ENCODE measurements at places on chromosomes 6 and 20. TPM values are rescaled to one million over a fixed set of nuclear protein-coding genes. Genes with fewer than 3 reads are reported as not detected.

Gene APOM
- 10.4 TPM for total RNA-seq

Gene CDH4
- total RNA-seq, result not detected

Gene SLC44A4
- total RNA-seq, result 92.0 TPM

Gene HAO1
- total RNA-seq, result 0.72 TPM

Gene GPR6
- not detected for total RNA-seq

Gene PLCB1
- total RNA-seq, result 20.5 TPM

Gene C20orf144
- total RNA-seq, result not detected

- no peaks in the 10 kb centered on the region for H3K27me3 ChIP-seq
- DNase-seq, result peak; percentile 56
- no peaks in the 10 kb centered on the region for H3K36me3 ChIP-seq
- peak overlapping the region; percentile 69 for H3K4me3 ChIP-seq
- H3K4me1 ChIP-seq, result peaks cover 17% of the 10 kb centered on the region
Observed at GRCh38 chr6:32967151-32968091, 973 bp upstream of the BRD2 start.

GRCh38 chr6:157505912-157506491 lies 125.0 kb downstream of the ZDHHC14 start:
- no peak overlapping the region for H3K27ac ChIP-seq
- no peak overlapping the region for H3K4me3 ChIP-seq
- DNase-seq, result no peak
- H3K36me3 ChIP-seq, result no peaks in the 10 kb centered on the region
- no peaks in the 10 kb centered on the region for H3K4me1 ChIP-seq
- no peaks in the 10 kb centered on the region for H3K27me3 ChIP-seq

GRCh38 chr6:121826156-121826810 lies 390.8 kb downstream of the GJA1 start:
- no peaks in the 10 kb centered on the region for H3K27me3 ChIP-seq
- H3K36me3 ChIP-seq, result no peaks in the 10 kb centered on the region
- H3K4me3 ChIP-seq, result no peak overlapping the region
- H3K4me1 ChIP-seq, result no peaks in the 10 kb centered on the region
- H3K27ac ChIP-seq, result no peak overlapping the region
- DNase-seq, result peak; percentile 27

DNA sequence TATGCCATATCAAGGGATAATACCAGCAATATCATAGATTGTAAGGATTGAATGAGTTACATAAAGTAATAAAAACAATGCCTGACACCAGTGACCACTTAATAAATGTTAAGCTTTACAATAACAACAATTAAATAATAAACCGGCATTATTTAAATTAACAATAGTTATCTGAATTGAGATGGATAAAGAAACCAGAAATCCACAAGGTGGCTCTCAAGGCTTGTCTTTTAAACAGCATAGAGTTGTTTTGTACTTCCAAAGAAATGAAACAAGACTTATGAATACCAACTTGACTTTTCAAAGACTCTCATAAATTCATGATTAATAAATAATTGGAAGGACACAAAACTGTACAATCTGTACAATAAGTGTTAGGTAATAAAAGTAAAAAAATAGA lies 203.1 kb downstream of the ASCC3 start:
- H3K27me3 ChIP-seq, result no peaks in the 10 kb centered on the region
- H3K4me1 ChIP-seq, result no peaks in the 10 kb centered on the region
- no peaks in the 10 kb centered on the region for H3K36me3 ChIP-seq
- no peak overlapping the region for H3K4me3 ChIP-seq
- no peak for DNase-seq

DNA sequence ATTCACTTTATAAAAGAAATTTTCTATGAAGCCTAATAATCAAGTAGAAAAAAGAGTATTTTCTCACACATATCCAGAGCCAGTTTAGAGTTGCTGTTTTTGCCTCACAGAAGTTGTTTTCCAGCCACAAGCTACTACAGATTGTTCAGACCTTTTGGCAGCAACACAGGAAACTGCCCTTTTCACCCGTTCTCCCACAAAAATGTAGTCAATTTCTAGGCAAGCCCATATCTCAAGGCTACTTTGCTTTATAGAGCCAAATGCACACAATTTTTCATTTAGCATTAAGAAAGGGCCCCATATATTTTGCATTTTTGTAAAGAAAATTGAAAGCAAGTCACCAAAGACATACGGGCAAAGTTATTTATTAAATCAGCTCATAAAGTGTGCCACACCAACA lies 49.5 kb downstream of the EPB41L2 start:
- no peaks in the 10 kb centered on the region for H3K36me3 ChIP-seq
- peaks cover 22% of the 10 kb centered on the region for H3K4me1 ChIP-seq
- no peak overlapping the region for H3K4me3 ChIP-seq

DNA sequence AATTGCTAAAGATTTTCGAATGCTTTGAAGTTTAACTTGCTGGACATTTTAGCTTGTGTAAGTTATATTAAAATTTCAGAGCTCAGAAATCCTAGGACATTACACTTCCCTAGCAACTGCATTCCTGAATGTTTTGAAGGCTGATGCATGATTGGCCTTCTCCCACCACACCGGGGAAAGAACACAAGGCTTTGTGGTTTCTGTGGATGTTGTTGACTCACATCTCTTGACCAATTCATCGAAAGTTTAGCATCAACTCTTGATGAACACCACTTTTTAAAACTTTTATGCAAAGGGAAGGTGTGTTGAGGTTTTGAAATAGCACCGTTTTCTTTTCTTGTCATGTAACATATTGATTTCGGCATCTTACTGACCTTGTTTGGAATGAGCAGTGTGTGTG lies 81.1 kb downstream of the RIMS1 start:
- no peak overlapping the region for H3K27ac ChIP-seq
- no peak for DNase-seq
- H3K4me1 ChIP-seq, result no peaks in the 10 kb centered on the region
- no peaks in the 10 kb centered on the region for H3K36me3 ChIP-seq
- no peaks in the 10 kb centered on the region for H3K27me3 ChIP-seq
- H3K4me3 ChIP-seq, result no peak overlapping the region

GRCh38 chr20:34581341-34582184 lies 23.0 kb downstream of the MAP1LC3A start:
- H3K27ac ChIP-seq, result peak overlapping the region; percentile 74
- H3K36me3 ChIP-seq, result no peaks in the 10 kb centered on the region
- no peaks in the 10 kb centered on the region for H3K27me3 ChIP-seq
- peaks cover 4% of the 10 kb centered on the region for H3K4me1 ChIP-seq
- no peak overlapping the region for H3K4me3 ChIP-seq

GRCh38 chr6:13560651-13561044 lies 13.8 kb upstream of the SIRT5 start:
- H3K4me1 ChIP-seq, result no peaks in the 10 kb centered on the region
- no peaks in the 10 kb centered on the region for H3K36me3 ChIP-seq
- no peaks in the 10 kb centered on the region for H3K27me3 ChIP-seq
- DNase-seq, result no peak
- H3K27ac ChIP-seq, result no peak overlapping the region

DNA sequence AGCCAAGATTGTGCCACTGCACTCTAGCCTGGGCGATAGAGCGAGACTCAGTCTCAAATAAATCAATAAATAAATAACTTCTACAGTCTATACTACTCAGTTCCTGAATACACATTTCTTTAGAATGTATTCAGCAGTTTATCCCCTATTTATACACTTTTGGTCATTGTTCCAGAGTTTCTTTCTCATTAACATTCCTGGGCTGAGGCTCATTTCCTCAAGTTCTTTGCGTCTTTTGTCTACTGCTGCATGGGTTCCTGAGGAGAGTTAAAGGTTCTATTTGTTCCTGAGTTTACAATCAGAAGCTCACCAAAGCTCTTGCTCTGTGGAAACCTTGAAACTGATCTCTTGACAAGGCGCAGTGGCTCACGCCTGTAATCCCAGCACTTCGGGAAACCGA lies 37.7 kb upstream of the SASH1 start:
- no peak for DNase-seq
- H3K27me3 ChIP-seq, result no peaks in the 10 kb centered on the region
- H3K27ac ChIP-seq, result no peak overlapping the region
- no peaks in the 10 kb centered on the region for H3K4me1 ChIP-seq
- no peaks in the 10 kb centered on the region for H3K36me3 ChIP-seq
- no peak overlapping the region for H3K4me3 ChIP-seq
